ENCODE measurements at places on chromosomes 6 and 20. TPM values are rescaled to one million over a fixed set of nuclear protein-coding genes. Genes with fewer than 3 reads are reported as not detected.
A peak's percentile ranks its signal among the peaks of the same experiment; 100 is the strongest.

DNA sequence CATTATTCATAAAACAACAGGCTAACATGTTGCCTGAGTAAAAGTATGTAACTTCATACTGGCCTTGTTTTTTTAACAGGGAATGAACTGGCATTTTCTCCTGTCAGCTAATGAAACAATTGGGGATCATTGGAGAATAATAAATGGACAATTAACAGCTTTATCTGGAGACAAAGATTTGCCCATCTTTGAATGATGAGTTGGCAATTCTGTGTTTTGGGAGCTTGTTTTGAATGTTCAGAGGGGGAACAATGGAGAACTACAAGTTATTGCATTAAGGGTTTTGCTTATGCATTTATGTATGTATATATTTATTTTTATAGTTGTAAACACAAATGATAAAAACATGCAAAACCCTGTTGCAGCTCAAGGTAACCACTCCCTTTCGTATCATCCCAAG, 150.3 kb downstream of the CBLN4 start:
- DNase-seq, result no peak

DNA sequence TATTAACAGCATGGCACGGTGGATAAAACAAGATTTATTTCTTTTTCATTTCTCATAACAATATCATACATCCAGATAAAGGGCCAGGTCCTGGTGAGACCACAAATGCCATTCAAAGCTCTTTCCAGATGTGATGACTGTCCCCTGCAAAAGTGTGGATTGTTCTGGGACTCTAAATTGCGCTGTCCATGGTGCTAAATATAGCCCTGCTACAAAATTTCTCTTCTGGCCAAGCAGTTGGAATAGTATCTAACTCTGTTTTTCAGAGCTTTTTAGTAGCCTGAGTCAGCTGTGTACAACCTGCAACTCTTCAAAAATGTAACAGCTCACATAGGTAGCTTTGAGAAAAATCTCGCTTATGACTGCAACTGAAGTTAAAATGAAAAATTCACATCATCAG, 115.8 kb downstream of the MANEA start:
- no peak for DNase-seq

- no peak for DNase-seq
Observed at GRCh38 chr6:55445648-55446204, 118.5 kb downstream of the GFRAL start.

- no peak for DNase-seq
Observed at GRCh38 chr6:16334671-16335070, 96.3 kb downstream of the GMPR start.

DNA sequence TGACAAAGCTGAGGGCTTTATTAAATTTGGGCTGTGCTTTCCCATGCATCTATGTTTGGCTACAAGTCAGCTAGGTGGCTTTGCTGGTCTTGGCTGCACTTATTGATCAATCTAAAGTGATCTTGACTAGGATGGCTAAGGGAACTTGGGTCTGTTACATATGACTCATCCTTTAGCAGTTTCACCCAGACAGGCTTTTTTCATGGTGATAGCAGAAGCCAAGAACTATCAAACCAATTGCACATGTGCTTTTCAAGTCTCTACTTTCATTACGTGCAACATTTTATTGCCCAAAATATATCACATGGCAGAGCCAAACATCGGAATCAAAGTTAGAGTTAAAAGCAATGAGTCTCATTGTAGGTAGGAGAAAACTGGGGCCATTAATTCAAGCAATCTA, 626.3 kb downstream of the TENT5A start:
- no peak for DNase-seq

DNA sequence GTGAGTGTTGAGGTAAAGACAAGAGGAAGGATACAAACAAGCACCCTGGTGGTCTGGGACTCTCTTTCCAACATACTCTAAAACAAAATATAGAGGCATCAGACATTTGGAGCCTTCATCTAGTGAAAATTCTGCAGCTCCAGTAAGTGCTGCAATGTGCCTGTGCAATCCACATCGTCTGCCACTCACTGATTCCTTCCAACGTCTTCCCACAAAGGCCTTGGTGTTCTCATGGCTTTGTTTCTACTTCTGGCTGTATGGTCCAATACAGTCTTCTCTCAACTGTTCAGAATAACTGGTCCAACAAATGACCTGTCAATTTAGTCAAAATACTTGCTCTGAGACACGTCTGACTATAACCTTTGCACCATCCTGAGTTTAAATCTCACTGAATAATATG, 125.8 kb downstream of the MAP7 start:
- no peak for DNase-seq

DNA sequence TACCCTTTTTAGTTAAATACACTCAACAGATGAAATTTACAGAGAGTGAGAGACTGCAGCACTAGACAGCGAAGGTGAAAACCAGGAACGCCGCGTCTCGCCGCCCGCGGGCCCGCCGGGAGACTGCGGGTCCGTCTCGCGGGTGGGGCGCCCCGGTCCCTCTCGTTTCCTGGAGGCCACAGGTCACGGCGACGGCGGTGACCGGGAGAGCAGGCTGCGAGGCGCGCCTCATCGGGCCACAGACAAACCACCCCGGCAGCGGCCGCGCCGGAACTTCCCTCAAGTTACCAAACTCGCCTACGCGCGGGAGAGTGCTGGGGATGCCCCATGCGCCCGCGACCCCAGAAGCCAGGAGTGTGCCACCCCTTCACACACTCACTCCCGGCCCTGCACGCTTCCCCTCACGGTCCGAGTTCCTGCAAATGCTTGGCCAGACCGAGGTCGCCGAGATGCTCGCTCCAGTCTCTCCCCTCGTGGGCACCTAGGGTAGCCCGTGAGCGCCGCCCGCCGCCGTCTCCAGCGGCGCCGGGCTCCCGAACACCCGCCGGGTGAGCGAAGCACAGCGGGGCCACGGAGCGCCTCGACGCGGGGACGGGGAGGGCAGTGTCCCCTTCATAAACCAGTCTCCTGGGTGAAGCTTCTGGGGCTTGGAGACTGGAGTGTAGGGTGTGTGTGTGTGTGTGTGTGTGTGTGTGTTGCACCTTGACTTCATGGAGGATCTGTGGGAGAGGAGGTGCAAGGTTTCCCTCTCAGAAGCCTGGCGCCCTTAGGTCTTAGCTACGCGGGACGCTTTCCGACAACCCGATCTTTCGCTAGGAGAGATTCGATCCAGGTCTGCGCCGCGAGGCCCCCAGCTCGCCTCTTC, 1.4 kb downstream of the BACH2 start:
- peak; percentile 73 for DNase-seq

DNA sequence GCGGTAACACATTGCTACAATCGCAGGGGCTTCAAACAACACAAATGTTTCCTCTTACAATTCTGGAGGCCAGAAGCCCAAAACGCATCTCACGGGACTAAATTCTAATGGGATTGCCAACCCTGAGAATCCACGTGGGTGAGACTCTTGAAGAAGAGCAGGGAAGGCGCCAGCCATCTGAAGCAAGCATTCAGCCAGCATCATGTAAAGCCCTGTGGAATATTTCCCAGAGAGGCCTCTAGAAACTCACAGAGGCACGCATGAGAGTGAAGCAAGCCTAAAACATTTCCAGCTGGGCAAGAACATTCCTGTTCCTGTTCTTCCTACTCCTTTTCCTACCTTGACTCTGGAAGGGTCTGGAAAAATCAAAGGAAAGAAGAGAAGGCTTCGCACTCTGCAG, 19.6 kb upstream of the FNDC1 start:
- no peak for DNase-seq

- no peak for DNase-seq
Observed at GRCh38 chr6:90272895-90273294, 23.7 kb downstream of the BACH2 start.

DNA sequence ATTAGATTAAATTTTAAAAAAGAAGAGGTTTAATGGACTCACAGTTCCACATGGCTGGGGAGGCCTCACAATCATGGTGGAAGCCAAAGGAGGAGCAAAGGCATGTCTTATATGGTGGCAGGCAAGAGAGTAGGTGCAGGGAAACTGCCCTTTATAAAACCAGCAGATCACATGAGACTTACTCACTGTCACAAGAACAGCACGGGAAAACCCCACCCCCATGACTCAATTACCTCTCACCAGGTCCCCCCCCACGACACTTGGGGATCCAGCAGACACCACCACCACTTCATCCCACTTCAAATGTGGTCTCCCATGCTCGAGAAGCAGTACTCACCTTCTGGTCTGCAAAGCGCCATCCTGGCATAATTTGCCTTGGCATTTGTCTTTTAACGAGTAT, 24.6 kb downstream of the MTFR2 start:
- no peak for DNase-seq

DNA sequence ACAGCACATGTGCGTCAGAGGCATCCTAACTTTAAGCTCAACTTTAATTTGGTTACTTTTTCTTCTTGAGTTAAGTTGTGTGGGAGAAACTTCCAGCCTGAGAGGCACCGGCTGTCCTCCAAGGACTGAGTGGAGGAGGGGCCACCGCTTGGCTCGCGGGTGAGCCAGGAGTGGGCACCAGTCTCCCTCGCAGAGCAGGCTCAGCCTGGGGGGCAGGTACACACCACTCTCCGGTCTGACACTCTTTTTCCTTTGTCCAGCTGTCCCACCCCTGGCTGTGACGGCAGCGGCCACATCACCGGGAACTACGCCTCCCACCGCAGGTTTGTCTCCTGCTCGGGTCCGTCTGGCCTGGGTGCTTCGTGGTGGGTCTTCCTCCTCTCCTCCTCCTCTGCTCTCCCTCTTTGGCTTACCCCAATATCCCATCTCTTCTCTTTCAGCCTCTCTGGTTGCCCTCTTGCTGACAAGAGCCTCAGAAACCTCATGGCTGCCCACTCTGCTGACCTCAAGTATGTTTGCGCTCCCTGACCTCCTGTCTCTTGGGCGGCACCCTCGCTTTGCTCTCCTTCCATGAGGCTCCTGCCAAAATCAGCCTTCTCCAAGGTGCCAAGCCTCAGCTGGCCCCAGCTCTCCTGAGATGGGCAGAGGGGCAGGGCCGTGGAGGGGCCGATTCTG, 32.6 kb upstream of the PCMTD2 start:
- DNase-seq, result no peak

- DNase-seq, result no peak
Observed at GRCh38 chr6:42366999-42367352, 84.8 kb downstream of the TRERF1 start.

DNA sequence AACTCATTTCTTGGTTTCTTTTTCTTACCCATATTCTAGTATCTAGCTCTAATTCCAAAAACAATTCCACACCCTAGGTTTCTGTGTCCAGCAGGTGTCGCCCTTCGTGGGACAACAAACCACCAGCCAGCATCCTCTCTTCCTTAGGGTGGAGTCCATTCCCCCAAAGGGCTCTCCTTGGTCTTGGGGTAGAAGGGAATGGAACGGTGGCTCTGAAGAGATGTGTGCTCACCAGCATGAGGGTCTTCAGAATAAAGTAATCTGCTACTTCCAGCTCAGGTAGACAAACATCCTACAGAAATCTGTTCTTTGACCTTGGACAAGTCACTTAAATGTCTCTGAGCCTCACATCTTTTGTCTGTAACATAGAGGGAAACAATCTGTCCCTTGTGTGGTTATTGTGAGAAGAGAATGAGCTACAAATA, 7.2 kb downstream of the HLA-DMB start:
- peak; percentile 68 for DNase-seq

GRCh38 chr6:16305788-16306187, 67.4 kb downstream of the GMPR start:
- no peak for DNase-seq

DNA sequence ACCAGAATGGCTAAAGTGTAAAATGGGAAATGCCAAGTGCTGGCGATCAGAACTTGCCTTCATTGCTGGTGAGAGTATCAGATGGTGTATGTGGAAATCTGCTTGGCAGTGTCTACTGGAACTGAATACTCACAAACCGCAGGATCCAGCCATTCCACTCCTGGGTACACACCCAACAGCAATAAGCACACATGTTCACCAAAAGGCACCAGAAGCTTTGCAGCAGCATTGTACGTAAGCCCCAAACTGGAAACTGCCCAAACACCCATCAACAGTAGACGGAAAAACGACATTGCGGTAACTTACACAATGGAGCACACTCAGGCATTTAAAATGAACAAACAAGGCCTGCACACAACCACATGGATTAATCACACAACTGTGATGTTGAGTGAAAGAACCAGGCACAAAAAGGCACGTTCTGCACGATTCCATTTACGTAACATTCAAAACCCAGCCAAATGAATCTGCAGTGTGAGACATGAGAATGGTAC, 37.3 kb upstream of the BPIFA2 start:
- DNase-seq, result no peak

SEL1L2 gene
- not detected for total RNA-seq

ULBP1 gene
- total RNA-seq, result 0.16 TPM

C6orf118 gene
- not detected for total RNA-seq

SLC24A3 gene
- not detected for total RNA-seq

TBC1D22B gene
- total RNA-seq, result 9.4 TPM

GMEB2 gene
- 26.6 TPM for total RNA-seq

MUC21 gene
- not detected for total RNA-seq

NEURL2 gene
- total RNA-seq, result 5.9 TPM

YWHAB gene
- total RNA-seq, result 209 TPM

SPEF1 gene
- total RNA-seq, result 0.33 TPM
